ENCODE measurements at places on chromosomes 1 and 21. TPM values are rescaled to one million over a fixed set of nuclear protein-coding genes. Genes with fewer than 3 reads are reported as not detected.

The CNIH3 gene
- total RNA-seq = 1.2 TPM

The PLEKHM2 gene
- 91.4 TPM for total RNA-seq

The C4BPB gene
- total RNA-seq = not detected

The SYTL1 gene
- 0.78 TPM for total RNA-seq
